ENCODE measurements at places on chromosomes 6 and 20. TPM values are rescaled to one million over a fixed set of nuclear protein-coding genes. Genes with fewer than 3 reads are reported as not detected.

Gene PRSS16
- 3.4 TPM for total RNA-seq

Gene GSS
- total RNA-seq, result 39.5 TPM

Gene TMEM170B
- total RNA-seq, result 31.1 TPM

Gene MYB
- total RNA-seq, result 0.39 TPM

Gene APCDD1L
- not detected for total RNA-seq

Gene SMOC2
- total RNA-seq, result 4.4 TPM

Gene MMP24
- 13.2 TPM for total RNA-seq

Gene ETV7
- 0.80 TPM for total RNA-seq

Gene WFDC12
- not detected for total RNA-seq

DNA sequence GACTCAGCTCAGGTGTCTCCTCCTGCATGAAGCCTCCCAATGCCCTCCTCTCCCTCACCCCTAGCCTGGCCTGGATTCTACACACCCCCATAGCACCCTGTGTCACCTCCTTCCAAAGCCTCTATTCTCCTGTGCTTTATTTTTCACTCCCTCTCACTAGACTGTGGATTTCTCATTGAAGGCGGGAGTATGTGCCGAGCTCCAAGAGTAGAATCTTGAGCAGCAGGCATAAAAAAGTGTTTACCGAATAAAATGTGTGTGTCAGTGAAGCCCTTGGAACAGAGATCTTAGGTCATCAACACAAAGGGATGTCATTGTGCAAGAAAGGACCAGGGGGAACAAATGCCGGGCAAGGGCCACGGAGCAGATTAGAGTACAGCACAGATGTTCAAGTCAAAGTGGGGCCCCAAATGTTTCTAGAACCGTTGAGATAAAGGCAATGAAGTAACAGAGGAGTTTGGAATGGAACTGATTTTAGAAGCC, 106.1 kb upstream of the TMEM170B start:
- no peak for DNase-seq

GRCh38 chr6:110898111-110898510, 23.5 kb downstream of the AMD1 start:
- DNase-seq, result no peak

DNA sequence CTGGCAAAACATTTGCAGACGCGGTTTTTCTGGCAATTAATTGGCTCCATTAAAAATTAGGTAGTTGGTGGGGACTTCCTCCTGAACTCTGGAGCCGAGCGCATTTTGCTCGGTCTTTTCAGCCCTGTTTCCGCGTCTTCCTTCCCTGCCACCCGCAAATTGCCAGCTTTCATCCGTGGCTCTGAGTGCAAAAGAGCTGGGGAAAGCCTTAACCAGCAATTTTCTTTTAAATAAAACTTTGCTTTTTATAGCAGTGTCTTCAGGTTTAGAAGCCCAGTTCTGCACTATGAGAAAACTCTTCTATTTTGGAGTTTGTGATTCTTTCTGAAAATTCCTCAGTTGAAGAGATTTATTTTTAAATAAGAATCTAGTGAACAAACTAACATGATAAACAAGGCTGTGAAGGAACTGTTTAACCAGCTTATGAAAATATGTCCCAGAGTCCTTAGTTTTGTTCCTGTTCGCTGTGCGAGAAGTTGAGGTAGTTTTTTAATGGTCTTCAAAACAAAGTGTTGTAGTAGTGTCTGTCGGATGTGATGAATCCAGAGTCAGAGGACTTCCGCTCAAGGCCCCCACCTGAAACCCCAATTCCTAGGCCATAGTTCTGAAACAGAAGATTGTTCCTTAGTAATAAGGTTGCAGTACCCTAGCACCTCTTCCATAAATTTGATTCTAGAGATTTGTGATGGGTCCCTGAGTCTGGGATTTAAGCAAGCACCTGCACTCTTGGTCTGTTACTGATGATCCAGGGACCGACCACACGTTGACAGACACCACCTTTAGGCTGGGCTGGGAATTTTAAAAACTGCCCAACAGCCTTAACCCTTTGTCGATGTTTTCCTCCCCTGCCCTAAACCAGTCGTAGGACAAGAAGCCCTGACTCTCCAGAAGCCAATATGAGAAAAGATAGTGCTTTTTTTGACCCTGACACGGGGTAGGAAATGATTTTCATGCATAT, 950 bp downstream of the KCTD20 start:
- DNase-seq, result no peak

DNA sequence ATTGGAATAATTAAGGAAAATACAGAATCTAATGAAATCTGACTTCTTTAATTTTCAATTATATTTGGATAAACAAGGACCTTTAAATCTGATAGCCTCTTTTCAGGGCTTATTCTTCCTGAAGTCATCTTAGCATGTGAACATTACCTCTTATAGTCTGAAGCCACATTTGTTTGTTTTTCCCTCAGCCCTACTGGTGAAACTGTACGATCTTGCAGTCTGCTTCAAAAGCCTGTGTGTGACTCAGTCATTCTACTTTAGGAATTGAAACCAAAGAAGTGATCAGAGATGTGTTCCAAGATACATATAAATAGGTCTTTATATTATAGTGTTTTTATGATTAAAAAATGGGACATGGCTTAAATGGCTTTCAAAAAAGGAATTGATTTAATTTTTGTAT, 67.5 kb downstream of the MACROD2 start:
- DNase-seq, result no peak

DNA sequence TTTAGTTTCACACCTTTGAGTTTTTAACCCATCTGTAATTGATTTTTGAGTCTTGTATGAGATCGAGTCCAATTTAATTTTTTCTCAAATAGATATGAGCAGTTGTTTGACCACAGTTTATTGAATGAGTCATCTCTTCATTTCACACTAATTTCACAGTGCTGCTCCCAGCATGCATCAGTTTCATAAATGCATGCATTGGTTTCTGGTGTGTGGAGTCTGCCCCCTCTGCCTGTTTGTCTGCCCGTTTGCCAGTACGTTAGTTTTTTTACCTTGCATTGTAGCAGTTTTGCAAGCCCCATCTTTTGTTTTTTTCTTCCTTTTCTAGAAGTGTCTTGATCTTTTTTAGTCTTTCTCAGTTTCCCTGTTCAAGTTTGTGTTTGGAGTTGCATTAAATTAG, 11.9 kb downstream of the SLX4IP start:
- DNase-seq, result no peak

All from dorsolateral prefrontal cortex (tissue), 122 donors.